ENCODE measurements at places on chromosomes 3 and 15.

DNA sequence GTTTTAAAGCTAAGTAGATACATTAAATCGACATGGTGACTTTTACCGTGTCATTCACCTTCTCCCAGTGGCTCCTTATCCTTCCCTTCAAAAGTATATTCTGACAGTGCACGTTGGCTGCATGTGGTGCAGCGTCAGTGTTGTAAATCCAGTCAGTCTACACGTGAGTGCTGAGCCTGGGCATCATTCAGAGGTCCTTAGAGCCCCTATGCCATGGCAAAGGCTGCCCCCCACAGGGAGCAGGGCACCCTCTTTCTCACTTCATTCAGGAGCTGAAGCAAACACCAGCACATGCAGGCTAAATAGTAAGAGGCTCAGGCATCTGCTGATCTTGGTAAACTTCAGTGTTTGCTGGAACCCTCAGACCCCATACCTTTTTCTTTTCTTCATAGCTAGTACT, 43.3 kb downstream of the RASGRP1 start:
- no peak for DNase-seq

DNA sequence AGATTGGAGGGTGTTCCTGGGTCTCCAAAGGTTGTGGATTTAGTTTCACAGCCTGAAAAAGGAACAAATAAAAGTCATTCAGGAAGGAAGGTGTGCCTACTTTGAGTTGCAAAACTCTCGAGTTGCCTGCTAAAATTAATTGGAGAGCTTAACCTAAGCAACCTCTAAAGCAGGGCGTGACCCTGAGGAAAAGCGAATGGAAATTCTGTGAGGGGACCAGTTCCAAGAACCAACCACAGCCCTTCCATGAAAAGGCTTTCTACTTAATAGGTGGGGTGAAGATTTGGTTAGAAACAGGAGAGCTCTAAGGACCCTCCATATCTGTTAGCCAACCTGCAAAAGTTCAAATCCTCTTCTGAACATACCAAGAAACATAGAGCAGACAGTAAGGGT, 1.5 kb downstream of the CD80 start:
- no peak for DNase-seq

GRCh38 chr3:150348500-150348899, 59.6 kb upstream of the TSC22D2 start:
- no peak for DNase-seq

DNA sequence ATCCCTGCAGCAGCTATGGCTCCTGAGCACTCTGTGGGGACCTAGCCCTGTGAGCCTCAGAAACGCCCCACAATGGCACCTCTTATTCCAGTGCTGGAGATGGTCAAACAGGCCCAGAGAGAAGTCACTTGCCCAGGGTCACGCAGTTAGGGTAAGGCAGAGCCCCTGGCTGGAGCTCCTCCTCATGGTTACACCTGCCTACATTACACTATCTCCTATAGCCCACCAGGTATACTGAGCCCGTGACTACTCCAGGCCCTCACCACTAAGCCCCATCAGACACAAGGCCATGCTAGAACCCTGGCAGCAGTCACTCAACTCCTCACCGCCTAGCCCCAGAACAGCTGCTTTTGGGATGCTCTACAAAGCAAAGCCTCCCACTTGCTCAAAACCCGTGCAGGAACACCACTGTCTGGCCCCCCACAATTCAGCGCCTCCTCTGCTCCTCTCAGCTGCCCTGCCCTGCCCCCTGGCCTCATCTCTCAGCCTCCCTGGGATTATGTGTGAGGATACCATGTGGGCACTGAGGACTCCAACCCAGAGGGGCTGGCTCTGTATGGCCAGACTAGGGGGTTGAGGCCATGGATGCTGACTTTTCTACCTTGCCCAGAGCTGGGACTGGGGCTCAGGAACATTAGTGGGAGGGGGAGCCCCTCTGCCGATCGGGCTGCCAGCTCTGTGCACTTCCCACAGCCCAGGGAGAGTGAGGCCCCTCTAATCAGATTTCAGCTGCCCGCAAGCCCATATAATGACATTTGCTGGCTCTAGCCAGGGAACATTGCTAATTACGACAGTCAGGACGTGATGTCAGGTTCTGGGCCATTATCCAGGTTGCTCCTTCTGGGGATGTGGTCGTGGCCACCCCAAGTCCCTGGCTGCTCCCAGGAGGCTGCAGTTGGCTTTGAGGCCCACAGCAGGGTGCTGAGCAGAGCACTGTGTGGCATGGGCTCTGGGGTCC, 4.0 kb downstream of the NT5DC2 start:
- peak; percentile 77 for DNase-seq
